ENCODE measurements at places on chromosomes 7 and 10. TPM values are rescaled to one million over a fixed set of nuclear protein-coding genes. Genes with fewer than 3 reads are reported as not detected.

DNA sequence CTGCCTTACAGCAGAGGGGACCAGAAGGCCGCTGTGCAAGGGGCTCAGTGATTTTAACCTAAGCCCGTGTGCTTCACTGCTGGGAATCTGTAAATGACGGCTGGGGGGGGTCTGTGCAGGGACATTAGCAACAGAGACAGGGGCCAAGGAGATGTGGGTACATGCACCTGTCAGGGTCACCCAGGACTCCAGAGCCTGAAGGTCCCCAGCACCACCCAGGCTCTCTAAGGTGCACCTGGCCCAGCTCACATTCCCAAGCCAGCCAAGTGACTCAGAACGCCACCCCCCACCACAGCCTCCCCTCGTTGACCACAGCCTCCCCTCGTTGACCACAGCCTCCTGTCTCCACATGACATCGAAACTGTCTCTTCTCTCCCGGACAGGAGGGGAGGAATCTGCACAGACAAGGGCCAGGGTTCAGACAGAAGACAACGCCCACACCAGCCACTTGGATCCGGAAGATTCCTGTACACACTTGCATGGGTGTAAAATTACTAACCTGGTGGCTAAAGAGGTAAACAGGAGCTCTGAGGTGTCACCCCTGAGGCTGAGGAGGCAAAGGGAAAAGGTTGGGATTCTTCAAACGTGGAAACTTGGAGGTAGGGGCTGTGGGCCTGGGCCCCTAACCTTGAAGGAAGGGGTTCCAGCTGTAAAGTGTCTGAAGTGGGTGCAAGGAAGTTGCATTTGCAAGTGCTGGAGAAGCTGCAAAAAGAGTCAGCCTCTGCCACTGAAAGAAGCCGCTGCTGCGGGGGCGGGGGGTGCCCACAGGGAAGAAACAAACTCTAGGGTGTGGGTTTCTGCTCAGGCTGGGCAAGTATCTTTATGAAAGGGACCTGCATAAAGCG lies 27.0 kb downstream of the CALML3 start:
- DNase-seq, result no peak

GRCh38 chr7:131021460-131021859 lies 287.5 kb upstream of the KLF14 start:
- no peak for DNase-seq

DNA sequence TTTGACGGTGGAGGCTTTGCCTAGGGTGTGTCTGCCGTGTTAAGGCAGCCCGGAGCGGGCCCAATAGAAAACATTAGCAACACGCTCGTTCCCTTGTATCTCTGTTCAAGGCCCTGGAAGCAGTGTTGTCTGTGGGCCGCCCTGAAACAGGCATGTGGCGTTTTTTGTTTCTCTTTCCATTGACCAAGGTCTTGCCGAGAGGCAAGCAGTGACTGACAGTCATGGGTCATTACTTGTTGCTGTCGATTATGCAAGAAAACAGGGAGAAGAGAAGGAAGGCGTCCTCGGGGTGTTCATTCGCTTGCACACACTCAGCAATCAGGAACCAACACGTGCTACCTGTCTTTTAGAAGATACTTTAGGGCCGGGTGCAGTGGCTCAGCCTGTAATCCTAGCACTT lies 92.5 kb downstream of the EZH2 start:
- DNase-seq, result no peak

- DNase-seq, result no peak
These were observed 132.3 kb upstream of the C7orf33 start for GRCh38 chr7:148458263-148458662.

GRCh38 chr10:84924131-84924530 lies 595.7 kb downstream of the CCSER2 start:
- DNase-seq, result no peak

DNA sequence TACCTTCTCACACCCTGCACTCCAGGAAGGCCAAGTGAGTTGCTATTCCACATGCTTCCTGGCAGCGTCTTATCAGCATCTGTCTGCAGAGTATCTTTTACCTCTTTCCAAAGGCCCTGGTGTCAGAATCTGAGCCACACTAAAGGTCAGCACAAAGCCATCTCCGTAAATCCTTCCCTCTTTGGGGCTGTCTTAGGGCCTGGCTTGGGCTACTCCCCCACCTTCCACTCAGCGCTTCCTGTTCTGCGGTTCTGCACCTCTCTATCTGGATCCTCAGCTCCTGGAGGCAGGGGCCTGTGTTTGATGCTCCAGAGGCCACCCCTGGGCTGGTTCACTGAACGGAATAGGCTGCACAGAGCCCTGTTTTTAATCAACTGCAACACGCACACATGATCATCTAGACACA lies 334.8 kb upstream of the GALNT17 start:
- DNase-seq, result no peak

GRCh38 chr10:49081547-49082275 lies 33.6 kb downstream of the VSTM4 start:
- peak; percentile 47 for DNase-seq

- DNase-seq, result no peak
These were observed 95.7 kb downstream of the SH2D4B start for GRCh38 chr10:80633383-80633860.

- DNase-seq, result no peak
These were observed 85.8 kb downstream of the CYTH3 start for GRCh38 chr7:6186577-6186976.

GRCh38 chr10:43354330-43354635 lies 17.2 kb upstream of the FXYD4 start:
- no peak for DNase-seq

MTPN gene
- 66.6 TPM for total RNA-seq

MYPN gene
- 159 TPM for total RNA-seq

Data from heart left ventricle (tissue), 16 donors.